ENCODE measurements at places on chromosomes 13 and 19.

DNA sequence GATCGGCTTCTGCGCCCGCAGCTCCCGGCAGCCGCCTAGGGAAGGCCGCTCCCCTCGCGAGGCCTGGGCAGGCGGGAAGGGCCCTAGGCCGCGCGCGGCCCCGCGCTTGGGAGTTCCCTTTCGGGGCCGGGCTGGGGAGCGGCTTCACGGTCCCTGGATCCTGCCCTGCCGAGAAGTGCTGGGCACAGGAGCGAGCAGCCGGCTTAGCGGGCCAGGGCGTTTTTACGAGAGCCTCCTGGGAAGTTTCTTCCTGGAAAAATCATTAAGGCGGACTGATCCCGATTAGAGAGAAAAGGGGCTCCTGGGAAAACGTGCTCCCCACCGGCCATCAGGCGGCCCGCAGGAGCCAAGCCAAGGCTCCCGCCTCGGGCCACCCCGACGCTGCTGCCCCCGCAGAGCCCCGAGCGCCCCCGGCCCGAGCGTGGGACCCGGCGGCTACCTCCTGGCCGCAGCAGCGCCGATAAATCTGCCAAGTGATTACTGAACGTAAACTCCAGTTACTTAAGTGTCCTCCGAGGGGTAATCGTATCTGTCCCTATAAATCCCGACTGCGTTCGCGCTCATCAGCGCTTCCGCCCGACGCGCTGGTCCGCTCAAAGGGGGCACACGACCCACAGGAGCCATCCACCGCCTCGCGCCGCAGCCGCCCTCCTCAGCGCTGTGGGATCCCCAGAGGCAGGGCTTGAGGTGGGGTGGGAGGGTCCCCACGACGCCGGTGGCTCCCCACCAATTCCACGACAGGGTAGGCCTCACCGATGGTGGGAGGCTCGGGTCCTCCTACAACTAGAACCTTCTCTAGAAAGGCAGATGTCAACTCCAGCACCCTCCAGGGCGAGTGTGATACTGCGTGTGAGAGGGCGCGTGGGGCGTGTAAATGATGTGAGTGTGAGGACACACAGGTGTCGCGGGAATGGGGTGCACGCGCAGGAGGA, 2.8 kb downstream of the ZIC5 start:
- no peak for DNase-seq

- no peak for DNase-seq
Observed at GRCh38 chr13:110263888-110264287, 43.1 kb downstream of the COL4A1 start.

GRCh38 chr19:845707-846521, 5.1 kb downstream of the PRTN3 start:
- no peak for DNase-seq

GRCh38 chr13:91181892-91182291, 165.6 kb upstream of the MIR17HG start:
- no peak for DNase-seq

DNA sequence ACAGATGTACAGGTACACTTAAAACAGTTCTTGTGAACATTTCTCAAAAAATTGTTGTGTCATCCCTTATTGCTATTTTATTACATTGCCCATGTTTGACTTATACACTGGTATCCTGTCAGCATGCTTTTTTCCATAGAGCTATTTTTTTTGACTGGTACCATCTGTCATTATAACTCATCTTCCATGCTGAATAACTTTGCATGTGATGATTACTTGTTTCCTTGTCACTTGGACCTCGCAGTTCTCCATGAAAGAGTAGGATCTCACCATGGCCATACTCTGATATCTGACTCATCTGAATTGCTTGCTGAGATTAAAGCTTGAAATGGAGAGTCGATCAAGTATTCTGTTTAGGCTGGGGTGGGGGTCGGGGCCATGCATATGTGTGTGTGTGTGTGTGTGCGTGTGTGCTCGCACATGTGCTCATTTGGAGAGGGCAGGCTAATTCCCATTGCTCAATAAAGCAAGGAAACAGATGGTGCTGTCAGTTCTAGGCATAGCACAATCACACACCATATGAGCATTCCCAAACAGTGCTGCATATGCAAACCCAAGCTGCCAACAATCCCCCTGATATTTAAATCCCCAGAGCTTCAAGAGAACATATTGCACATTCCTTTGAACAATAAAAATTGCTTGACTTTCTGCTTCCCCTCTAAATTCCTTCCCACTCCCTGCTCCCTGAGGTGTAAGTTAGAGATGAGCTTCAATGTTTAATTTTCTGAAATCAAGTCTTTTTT, 62.9 kb downstream of the NHLRC3 start:
- no peak for DNase-seq

GRCh38 chr19:1076046-1076386, 9.0 kb downstream of the ARHGAP45 start:
- no peak for DNase-seq

GRCh38 chr13:114313061-114313860, 1.0 kb upstream of the CHAMP1 start:
- DNase-seq: no peak

DNA sequence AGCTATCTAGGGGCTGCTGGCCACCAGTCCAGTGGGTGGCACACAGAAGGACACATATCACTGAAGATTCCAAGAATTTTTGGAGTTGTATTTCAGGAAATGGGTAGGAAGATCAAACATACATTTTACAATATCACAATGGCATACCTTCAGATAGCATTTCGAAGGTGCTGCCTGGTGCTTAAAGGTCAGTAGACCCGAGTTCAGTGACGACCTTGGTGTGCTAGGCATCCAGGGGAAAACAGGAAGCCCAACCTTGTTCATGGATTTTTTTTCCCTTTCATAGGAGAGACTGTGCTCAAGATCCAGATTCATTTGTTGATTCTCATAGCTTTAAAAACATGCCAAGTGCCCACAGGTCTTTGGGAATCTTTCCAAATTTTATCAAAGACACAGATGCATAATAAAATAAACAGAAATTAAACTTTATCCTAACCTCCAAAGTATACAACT, 51.0 kb upstream of the RCBTB2 start:
- no peak for DNase-seq

GRCh38 chr19:8208119-8208921, 850 bp upstream of the CERS4 start:
- DNase-seq: no peak

GRCh38 chr19:19817357-19817756, 4.2 kb downstream of the ZNF506 start:
- no peak for DNase-seq

DNA sequence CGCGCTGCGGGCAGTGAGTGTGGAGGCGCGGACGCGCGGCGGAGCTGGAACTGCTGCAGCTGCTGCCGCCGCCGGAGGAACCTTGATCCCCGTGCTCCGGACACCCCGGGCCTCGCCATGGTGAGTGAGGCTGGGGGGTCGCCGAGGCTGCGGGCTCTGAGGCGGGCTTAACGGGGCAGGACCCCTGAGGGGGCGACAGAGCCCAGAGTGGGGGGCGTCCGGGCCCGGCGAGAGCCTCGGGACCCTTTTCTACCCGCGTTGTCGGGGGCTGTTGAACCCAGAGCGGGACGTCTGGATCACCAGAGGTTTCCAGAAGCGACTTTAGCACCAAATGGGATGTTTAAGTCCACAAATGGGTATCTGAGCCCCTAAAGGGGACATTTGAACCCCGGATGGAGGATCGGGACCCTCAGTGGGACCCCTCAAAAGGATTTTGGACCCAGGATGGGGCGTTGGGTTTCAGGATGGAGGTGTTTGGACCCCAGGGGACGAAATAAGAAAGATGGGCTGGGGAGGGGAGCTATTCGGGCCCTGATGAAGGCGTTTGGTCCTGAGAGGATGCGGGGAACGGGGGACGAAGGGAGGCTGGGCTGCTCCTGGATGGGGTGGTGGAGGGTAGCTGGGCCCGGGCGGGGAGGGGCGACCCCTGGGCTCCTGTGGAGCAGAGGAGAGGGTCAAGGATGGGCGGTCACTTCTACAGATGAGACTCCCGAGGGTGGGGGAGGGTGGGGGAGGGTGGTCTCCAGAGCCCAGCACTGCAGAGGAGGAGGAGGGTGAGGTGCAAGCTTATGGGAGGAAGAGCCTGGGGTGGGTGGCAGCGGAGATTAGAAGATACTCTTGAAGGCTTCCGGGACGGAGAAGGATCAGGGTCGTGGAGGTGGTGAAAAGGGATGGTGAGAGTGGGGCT, at the start of gene CALM3:
TSS of gene CALM3 (plus strand) at position 13 of the 907 bp plus-strand sequence. CDS start at position 118, 105 bp downstream.
- no peak for DNase-seq

GRCh38 chr19:42360787-42361544, 29.1 kb downstream of the CNFN start:
- no peak for DNase-seq

- DNase-seq: no peak
Observed at GRCh38 chr13:75294110-75294509, 187.9 kb downstream of the TBC1D4 start.

DNA sequence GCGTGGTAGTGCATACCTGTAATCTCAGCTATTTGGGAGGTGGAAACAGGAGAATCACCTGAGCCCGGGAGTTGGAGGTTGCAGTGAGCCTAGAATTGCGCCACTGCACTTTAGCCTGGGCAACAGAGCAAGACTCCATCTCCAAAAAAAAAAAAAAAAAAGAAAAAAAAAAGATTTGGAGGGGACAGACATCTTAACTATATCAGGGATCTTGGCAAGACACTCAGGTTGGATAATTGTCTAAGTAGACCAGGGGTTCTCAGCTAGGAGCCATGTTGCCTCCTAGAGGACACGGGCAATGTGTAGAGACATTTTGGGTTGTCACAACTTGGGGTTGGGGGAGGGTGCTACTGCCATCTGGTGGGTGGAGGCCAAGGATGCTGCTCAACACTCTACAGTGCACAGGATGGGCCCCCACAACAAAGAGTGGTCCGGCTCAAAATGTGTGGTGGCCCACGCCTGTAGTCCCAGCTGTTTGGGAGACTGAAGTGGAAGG, 1.9 kb upstream of the ZNF580 start:
- DNase-seq: peak; percentile 33

- no peak for DNase-seq
Observed at GRCh38 chr13:33263976-33264619, 21.5 kb downstream of the STARD13 start.

GRCh38 chr19:5131031-5131505, 162.2 kb downstream of the KDM4B start:
- DNase-seq: peak; percentile 36

DNA sequence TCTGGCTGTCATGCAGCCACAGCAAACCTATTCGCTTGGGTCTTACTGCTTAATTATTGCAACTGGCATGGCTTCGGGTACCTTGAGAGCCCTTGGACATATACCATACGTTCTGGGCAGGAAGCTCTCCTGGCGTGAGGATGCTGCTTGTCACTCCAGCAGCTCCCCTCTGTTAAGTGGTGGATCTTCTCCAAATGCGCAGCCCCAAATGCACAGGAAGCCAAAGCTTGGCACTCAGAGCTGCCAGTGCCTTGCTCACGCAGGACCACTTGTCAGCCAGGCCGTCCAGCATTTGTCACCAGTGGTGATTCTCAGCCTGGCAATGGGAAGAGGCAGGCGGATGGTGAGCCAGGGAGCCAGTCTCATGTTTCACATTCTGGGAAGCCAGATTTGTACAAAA, 158.6 kb downstream of the KATNAL1 start:
- DNase-seq: no peak

DNA sequence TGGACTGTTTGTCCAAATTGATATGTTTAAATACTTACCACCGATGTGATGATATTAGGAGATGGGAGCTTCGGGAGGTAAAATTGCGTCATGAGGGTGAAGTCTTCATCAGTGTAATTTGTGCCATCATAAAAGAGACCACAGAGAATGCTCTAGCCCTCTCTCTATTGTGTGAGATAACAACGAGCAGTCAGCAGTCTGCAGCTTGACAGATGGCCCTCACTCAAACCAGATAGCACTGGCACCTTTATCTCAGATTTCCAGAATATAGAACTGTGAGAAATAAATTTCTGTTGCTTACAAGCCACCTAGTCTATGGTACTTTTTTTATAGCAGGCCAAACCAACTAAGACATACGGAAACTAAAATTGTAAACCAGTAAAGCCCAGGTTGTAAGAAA, 1718.9 kb upstream of the MIR17HG start:
- no peak for DNase-seq

GRCh38 chr19:18987456-18987855, 45.9 kb downstream of the SUGP2 start:
- no peak for DNase-seq
